Keratinocyte (primary cell): ENCODE measurements at places on chromosomes 13 and 19. TPM values are rescaled to one million over a fixed set of nuclear protein-coding genes. Genes with fewer than 3 reads are reported as not detected.

DNA sequence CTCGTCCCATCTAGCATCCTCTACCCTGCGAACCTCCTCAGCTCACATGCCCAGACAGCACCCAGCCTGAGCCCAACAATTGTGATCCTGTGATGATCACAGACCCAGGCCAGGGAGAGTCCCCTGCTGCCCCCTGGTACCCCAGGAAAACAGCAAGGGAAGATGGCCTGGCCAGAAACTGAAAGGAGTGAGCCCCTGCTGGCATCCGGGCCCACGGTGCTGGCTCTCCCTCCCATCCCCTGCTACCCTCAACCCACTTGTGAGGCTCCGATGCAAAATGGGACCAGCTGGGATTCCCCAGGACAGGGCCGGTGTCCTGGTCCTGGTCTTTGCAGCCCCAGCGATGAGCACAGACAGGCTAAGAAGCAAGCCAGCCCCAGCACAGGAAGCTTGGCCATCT, 14.1 kb downstream of the RANBP3 start:
- H3K4me3 ChIP-seq: no peak overlapping the region
- no peaks in the 10 kb centered on the region for H3K27me3 ChIP-seq
- H3K36me3 ChIP-seq: peaks cover 4% of the 10 kb centered on the region
- DNase-seq: no peak
- peaks cover 18% of the 10 kb centered on the region for H3K4me1 ChIP-seq
- H3K27ac ChIP-seq: no peak overlapping the region

DNA sequence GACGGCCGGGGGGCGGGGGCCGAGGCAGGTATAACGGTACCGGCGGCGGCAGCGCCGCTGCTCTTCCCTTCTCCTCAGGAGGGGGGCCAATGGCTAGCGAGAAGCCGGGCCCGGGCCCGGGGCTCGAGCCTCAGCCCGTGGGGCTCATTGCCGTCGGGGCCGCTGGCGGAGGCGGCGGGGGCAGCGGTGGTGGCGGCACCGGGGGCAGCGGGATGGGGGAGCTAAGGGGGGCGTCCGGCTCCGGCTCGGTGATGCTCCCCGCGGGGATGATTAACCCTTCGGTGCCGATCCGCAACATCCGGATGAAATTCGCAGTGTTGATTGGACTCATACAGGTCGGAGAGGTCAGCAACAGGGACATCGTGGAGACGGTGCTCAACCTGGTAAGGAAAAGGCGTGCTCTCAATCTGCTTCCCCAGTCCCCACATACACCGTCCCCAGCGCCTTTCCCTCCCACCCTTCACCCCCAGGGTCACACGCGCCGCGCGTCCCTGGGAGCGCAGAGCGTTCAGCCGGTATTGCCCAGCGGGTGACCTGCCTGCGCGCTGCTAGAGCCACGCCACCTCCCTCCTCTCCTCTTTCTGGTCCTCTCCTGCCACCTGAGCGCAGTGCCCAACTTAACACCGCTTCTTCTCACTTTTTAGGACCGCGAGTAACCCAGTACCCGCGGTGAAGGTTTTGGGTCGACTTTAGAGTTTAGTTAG, 814 bp downstream of the NBEA start:
- H3K4me1 ChIP-seq: no peaks in the 10 kb centered on the region
- H3K27ac ChIP-seq: no peak overlapping the region
- no peak for DNase-seq
- H3K4me3 ChIP-seq: no peak overlapping the region
- H3K27me3 ChIP-seq: peaks cover 20% of the 10 kb centered on the region

The ZFR2 gene
- polyA plus RNA-seq: not detected in 3 replicates

DNA sequence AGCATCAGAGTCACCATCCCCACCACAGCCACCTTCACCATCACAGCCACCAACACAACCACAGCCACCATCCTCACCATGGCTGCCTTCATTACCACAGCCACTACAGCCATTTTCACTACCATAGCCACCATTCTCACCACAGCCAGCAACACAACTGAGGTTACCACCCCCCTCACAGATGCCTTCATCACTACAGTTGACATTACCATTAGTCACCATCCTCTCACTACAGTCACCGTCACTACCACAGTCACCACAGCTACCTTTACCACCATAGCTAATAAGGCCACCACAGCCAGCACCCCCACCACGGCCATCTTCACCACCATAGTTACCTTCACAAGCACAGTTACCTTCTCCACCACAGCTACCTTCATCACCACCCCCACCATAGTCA, 269.6 kb downstream of the DNAJC15 start:
- no peak for DNase-seq
- peaks cover 4% of the 10 kb centered on the region for H3K4me1 ChIP-seq
- H3K4me3 ChIP-seq: no peak overlapping the region
- no peaks in the 10 kb centered on the region for H3K27me3 ChIP-seq
- H3K36me3 ChIP-seq: no peaks in the 10 kb centered on the region

GRCh38 chr19:29923653-29924052, 18.4 kb upstream of the URI1 start:
- H3K27ac ChIP-seq: no peak overlapping the region
- H3K27me3 ChIP-seq: no peaks in the 10 kb centered on the region
- DNase-seq: no peak
- H3K36me3 ChIP-seq: no peaks in the 10 kb centered on the region
- H3K4me3 ChIP-seq: no peak overlapping the region

- H3K27me3 ChIP-seq: no peaks in the 10 kb centered on the region
- no peak overlapping the region for H3K4me3 ChIP-seq
- no peaks in the 10 kb centered on the region for H3K36me3 ChIP-seq
- DNase-seq: no peak
- H3K27ac ChIP-seq: no peak overlapping the region
Observed at GRCh38 chr13:95438297-95438696, 114.2 kb upstream of the CLDN10 start.
